Right cardiac atrium (tissue), 5 donors: ENCODE measurements at places on chromosomes 5 and 9.
A peak's percentile ranks its signal among the peaks of the same experiment; 100 is the strongest.

DNA sequence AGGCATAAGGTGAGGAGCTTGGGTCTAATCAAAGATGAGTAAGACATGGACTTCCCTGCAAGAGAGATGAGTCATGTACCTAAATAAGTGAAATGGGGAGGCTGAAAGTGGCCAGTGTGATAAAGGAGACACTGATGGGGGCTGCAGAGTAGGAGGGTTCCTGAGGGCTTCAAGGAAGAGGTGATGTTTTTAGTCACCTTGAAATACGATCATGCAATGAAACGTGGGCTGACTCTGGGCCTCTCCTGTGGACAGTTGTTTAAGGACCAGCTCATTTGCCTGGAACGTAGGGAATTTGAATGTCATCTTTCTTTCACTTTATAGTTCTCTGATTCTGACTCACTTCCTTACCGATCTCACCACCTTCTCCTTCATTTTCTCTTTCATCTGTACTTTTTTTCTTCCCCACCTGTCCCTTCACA, 49.6 kb upstream of the CPLX2 start:
- no peak for DNase-seq

- no peak for DNase-seq
Observed at GRCh38 chr5:157944077-157944633, 85.2 kb upstream of the CLINT1 start.

DNA sequence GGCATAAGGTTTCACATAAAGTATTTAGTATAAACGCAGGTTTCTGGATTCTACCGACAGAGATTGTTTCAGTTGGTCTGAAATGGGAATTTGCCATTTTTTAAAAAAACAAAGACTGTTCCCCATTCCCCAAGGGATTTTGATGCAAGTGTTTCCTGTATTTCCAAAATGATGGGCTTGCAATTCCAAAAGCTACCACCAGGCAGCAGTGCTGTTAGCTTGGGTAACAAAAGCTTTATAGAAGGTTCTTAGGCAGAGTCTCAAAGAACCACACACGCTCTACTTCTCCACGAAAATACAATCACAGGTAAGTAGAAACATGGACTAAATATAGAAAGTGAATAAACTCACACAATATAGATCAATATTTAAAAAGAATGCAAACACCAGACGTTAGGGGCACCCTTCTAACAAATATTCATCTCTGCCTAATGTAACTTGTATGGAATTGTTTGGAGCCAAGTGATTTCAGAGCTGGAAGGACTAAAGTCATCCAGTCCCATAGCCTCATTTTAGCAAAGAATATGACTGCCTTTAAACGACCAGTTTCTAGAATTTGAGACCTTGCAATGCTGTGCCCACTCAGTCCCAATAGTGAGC, 154.3 kb downstream of the SPOCK1 start:
- DNase-seq: no peak

DNA sequence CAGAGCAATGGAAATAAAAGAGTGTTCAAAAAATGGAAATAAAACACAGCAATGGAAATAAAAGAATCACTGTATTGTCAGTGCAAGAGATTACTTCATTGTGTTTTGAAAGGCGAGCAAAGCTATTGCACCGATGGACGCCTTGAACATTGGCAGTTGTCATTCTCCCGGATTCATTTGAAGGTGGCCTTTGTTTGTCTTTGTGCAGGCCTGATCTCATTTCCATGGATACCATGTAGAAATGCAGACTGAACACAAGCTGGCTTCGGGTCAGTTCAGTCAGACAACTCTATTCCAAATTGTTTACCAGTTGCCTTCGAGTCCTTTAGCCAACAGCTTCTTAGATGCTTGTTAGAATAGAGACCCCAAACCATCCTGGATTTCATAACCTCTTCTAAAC, 8.3 kb downstream of the ITGA2 start:
- no peak for DNase-seq

DNA sequence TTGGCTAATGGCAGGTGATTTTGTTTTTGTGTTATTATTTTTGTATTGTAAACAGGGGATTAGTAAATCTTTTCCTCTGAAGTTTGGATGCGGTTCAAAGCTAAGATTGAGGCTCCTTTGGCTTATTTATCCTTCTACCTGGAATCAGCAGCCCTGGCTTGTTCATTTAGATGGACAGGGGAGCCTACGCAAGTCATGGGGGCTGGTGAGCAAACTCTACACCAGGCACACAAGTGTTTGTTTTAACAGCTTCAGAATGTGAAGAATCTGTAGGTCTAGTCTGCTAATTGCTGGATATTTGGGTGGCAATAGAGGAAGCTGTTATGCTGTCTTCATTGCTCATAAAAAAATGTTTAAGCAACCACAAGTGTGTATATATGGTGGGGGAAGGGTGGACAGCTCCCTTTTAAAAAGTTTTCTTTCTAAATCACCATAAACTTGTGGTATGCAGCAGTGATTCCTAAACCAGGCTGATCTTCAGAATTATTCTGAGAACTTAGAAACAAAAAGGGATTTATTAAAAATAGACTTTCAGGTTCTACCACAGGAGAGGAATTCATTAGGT, 20.7 kb downstream of the ZNF462 start:
- no peak for DNase-seq

GRCh38 chr5:132013711-132014110, 2.3 kb upstream of the ACSL6 start:
- DNase-seq: no peak

- no peak for DNase-seq
Observed at GRCh38 chr9:37967014-37967760, 63.3 kb upstream of the SLC25A51 start.

DNA sequence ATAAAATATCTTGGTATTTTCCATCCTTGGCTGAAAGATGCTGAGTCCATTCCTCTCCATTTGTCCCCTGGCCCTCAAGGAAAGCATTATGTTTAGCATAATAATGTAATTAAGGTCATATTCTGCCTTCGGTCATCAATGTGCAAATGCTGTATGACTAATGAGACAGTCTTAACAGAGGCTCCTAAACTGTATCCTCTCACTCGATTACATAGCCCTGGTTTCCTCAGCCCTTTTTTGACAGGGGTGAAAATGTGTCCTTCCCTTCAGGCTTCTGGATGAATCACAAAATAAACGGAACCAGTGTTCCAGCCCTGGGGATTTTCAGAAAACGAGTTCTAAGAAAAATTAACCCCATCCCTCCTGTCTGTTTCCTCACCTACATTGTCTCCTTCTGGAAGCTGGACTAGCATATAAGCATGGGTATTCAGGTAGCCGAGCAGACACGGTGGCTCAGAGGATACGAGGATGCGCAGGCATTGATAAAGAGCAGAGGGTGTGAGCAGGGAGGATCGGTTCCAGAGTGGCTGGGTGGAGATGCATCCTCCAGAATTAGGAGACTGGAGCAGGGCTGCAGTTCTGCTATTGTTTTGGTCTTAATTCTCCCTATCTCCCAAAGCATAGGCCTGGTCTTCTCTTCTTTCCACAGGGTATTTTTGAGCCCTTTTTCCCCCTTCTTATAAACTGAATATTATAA, 742.9 kb downstream of the TLR4 start:
- DNase-seq: no peak

DNA sequence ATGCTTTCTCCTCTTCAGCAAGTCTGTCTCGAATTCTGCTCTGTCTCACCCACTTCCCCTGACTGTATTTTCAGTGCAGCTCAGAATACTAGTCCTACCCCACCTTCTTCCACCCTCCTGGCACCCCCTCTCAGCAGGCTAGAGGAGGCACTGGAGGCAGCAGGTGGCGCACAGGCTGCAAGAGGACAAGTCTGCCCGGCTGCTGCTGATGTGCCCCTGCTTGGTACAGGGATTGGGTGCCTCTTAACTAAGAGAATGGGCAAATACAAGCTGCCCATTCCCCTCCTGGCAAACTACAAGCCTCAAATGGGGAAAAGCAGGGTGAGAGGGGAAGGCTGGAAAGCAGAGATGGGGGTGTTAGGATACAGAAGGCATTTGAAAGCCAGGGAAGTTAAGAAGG, 5.1 kb downstream of the TLN1 start:
- DNase-seq: peak; percentile 74

DNA sequence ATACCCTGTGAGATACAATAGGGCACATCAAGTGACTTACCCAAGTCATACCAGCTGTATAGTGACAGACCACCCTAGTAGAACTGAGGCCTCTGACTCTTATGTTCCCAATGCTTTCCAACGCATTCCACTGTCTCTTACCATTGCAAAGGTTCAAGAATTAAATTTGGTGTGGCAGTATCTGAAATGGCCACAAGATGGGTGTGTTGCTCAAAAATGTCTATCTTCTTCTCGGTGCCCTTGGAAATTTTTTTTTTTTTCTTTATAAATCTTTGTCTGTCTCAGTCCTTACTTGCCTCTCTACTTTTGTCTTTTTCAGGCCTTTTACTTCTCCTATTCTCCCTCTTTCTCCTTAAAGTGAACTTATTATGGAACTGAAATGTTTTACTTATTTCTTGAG, 48.4 kb downstream of the GPR21 start:
- no peak for DNase-seq

- DNase-seq: no peak
Observed at GRCh38 chr5:177035976-177036375, 13.5 kb downstream of the ZNF346 start.

DNA sequence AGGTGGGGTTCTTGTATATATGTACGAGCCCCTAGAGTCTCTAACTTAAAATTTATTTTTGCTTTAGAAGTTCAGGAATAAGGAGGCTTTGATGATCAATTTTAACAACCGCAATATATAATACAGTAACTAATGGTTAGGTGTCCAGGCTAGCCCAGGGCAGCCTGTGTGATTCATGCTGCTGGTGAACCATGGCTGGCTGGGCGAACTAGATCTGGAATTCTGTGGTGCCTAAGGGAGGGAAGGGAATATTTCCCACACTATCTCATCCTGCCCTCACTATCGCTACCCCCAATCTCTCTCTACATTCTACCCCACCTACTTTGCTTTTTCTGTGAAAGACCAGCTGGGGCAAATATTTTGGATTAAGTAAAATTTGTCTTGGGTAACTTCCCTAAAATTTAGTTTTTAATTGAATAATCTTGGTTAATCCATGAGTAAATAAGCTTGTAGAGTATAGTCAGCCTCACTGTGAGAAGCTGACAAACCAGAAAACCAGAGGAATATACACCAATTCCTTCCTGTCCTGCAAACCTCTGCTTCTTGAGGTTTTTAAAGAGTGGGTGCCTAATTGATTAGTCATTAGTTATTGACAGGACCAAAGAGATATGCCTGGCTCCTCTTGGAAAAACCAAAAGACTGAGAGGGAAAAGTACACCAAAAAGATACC, 115.1 kb upstream of the CCDC152 start:
- no peak for DNase-seq

DNA sequence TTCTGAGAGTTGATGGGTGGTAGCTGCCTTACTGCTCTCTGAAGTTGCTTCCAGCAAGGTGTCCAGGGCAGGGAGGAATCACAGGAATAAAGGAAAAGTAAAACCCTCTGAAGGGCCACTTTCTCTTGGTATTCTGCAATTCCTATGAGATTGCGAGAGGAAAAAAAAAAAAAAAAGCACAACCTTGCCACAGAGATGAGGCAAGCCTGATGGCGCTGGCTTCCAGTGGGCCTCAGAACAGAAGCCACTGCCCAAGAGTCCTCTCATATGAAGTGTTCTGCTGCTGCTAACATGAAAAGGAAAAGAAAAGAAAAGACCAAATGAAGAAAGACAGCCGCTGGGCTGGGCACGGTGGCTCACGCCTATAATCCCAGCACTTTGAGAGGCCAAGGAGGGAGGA, 80.8 kb upstream of the IL17B start:
- no peak for DNase-seq

- no peak for DNase-seq
Observed at GRCh38 chr5:43981556-43981955, 378.6 kb downstream of the NNT start.

- DNase-seq: no peak
Observed at GRCh38 chr9:80883426-80883825, 805.9 kb downstream of the TLE1 start.

DNA sequence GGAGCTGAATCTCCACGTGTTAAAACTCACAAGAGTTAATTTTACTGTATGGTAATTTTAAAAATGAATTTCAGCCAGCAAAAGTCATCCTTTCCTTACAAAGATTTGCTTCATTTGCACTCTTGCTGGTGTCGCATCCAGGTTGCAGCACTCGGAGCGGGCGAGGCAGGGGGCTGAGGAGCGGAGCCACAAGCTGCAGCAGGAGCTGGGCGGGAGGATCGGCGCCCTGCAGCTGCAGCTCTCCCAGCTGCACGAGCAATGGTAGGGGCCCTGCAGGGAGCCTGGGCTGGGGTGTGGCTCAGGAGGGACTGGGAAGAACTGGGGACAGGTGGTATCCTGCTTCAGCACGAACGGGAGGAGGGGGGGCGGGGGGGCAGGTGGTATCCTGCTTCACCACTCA, 27.1 kb downstream of the HNRNPH1 start:
- DNase-seq: no peak

DNA sequence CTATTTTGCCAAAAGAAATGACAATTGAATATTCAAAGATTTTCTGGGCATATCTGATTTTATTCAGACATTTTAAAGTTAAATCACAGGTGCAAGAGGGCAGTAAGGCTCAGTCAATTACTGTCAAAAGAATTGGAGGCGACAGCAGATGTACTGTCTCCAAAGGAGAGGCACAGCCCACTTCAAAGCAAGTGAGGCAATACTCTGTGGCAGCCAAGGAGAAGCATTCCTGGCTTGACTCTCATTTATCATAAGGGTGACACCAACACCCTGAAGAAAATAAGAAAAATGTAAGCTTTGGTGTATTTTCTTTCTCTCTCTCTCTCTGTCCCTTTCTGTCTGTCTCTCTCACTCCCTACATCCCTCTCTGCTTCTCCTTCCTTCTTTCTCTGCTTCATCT, 93.3 kb downstream of the SVEP1 start:
- no peak for DNase-seq

- DNase-seq: no peak
Observed at GRCh38 chr9:87798261-87798833, 72.4 kb downstream of the CTSL start.

DNA sequence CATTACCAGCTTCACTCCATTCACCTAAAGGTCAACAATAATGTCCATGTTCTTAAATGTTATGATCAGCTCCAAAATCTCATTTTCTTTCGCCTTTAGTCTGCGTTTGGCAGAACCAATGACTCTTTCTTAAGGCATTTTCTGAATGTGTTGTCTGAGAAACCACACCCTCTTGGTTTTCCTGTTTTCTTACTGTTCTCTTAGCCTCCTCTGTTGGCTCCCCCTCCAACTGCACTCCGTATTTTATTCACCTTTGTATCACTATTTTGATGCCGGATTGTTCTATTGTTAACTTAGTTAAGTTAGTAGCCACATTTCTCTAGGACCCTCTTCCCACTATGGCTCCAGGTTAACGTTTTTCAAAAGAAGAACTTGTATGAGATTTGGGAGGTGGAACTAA, 185.6 kb downstream of the DMAC1 start:
- no peak for DNase-seq

DNA sequence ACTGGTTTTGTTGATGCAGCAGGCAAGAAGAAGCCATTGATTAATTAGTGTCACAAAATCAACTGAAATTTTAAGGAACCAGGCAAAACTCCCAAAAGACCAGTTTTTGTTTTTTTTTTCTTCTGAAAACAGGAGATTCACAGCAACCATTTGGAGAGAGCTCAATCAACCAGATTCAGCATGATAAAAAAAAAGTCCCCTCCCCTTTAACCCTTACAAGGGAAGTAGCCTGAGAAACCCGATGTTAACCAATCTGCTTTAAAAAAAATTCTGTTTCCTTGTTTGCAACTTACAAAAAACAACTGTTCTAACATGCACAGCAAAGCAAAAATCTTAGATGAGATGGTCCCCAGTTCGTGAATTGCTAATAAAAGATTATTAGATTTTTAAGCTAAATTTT, 59.7 kb downstream of the HMHB1 start:
- no peak for DNase-seq
